ENCODE measurements at places on chromosomes 12 and 14.

DNA sequence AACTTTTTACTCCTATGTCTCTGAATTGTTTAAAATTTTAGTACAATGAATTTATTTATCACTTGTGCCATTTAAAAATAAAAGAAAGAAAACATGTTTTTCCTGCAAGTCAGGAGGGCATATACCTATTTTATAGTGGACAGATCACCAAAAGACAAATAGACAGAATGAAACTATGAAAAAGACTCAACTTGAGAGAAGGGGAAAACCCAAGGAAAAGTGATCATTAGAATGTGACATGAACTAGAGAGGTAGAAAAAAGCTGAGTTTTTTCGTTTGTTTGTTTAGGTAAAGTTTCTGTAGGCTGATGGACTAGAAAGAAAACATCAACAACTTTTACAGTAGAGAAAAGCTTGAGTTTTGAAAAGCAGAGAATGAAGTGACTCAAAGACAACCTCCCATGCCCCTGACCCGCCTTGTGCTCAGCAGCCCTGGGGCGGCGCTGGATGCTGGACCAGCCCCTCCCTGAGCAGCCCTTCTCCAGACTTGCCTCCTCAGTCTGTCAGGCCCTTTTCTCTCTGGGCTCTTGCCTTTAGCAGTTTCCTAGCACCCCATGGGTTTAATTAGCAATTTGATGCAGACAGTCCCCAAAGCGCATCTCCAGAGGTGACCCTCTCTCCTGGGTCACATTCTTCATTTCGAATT is 95.1 kb upstream of the ARID2 start:
- no peak for DNase-seq

GRCh38 chr14:57851354-57851753 is 14.5 kb downstream of the SLC35F4 start:
- DNase-seq, result no peak

DNA sequence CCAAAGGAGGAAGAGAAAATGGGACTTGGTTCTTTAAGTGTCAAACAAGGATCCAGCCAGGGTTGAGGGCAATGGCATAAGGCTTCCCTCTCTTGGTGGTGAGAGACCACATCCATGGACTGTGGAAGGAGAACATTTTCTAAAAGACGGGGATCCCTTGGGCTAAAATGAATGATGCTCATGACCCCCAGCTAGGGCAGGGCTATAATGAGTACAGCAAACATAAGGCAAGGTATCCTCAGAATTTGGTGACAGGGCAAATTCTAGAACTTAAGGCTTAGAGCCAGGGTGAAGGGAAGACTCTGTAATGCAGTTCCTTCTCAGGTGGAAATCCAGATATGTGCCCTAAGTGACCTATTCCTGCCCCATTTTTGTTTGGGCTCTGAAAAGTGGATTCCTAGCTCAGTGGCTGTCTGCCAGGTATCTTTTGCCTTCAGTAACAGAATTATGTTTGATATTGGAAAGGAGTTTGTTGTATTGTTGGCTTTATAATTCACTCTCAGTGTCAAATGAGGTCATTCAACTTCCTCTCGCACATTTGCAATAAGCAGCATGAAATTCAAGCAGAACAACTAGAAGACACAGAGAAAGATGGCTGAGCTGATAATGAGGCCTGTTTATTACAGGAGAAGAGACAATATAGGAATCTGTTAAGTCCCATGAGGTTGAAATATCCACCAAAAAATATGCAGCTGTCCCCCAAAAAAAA is 76.8 kb downstream of the DAD1 start:
- DNase-seq, result no peak

DNA sequence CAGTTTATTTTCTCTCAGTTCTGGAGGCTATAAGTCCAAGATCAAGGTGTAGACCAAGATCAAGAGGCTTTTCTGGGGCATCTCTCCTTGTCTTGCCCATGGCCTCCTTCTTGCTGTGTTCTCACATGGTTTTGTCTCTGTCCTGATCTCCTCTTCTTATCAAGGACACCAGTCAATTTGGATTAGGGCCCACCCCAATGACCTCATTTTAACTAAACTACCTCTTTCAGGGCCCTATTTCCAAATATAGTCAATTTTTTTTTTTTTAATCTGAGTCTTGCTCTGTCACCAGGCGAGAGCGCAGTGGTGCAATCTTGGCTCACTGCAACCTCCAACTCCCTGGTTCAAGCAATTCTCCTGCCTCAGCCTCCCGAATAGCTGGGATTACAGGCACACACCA is 50.8 kb downstream of the TSHR start:
- no peak for DNase-seq

GRCh38 chr14:40414386-40414785 is 982.2 kb upstream of the FBXO33 start:
- DNase-seq, result no peak

GRCh38 chr12:102953221-102953620 is 4.3 kb upstream of the ASCL1 start:
- DNase-seq, result no peak

DNA sequence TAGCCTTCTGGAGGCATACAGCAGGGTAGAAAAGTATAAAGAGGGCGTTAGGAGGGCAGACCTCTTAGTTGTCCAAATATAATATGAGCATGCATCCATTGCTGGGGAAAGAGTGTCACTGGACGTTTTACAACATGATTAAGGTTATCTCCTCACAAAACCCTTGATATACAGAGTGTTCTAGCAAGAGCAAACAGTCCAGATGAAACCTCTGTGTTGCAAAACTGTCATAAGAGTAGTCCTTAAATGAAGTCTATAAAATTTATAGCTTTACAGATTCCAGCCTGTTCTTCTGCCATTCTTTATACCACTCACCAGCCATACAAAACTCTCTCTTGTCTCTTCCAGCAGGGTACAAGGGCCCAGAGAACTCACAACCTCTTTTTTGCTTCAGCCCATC is 21.7 kb downstream of the WBP11 start:
- no peak for DNase-seq

- no peak for DNase-seq
Measured at GRCh38 chr12:1189163-1189562, 198.1 kb downstream of the ERC1 start.

- peak; percentile 71 for DNase-seq
Measured at GRCh38 chr14:55705651-55706364, 125.8 kb downstream of the KTN1 start.

- DNase-seq, result no peak
Measured at GRCh38 chr12:70165450-70165849, 77.8 kb upstream of the CNOT2 start.

GRCh38 chr14:75456997-75457335 is 29.1 kb downstream of the JDP2 start:
- no peak for DNase-seq

DNA sequence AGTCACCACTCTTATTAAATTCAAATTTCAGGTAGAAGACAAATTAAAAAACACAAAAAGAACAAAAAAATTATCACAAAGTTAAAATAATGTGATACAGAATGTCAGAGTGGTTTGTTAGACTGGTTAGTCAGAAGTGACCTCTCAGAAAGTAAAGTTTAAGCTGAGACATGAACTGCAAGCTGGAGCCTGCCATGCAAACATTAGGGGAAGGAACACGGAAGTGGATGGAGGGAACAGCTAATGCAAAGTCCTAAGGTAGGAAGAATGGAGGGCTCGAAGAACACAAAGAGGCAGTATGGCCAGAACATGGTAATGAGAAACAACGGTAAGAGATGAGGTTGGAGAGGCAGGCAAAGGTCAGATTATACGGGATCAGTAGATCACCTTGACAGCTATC is 41.7 kb downstream of the WDHD1 start:
- DNase-seq, result no peak

DNA sequence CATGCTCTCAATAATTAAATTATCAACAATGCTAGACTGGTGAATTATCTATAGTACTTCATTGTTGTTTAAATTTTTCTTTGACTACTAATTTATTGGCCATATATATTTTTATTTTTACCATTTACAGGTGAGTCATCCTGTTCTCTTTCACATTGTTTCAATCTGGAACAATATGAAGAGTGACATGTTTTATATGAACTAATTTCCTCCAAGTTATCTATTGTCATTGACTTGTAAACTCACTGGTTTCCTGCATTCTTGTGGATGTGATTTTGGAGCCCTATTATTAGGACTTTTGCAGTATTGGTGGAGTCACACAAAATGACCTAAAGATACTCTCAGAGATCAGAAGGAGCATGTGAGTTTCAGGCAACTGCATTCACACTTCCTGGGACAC is 297.7 kb downstream of the AEBP2 start:
- no peak for DNase-seq

GRCh38 chr12:92078167-92079053 is 67.2 kb downstream of the BTG1 start:
- DNase-seq, result peak; percentile 53

DNA sequence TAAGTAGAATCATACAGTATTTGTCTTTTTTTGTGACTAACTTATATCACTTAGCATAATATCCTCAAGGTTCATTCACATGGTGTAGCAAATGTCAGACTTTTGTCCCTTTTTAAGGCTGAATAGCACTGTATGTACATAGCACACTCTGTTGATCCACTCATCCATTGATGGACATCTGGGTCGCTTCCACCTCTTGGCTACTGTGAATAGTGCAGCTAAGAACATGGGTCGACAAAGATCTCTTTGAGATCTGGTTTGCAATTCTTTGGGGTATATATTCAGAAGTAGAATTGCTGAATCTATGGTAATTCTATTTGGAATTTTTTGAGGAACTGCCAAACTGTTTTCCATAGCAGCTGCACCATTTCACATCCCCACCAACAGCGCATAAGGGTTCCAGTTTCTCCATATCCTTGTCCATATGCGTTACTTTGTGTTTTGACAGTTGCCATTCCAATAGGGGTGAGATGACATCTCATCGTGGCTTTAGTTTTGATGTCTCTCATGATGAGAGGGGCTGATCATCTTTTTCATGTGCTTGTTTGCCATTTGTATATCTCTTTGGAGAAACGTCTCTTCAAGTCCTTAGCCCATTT is 73.9 kb downstream of the GLRX5 start:
- no peak for DNase-seq

- DNase-seq, result peak; percentile 28
Measured at GRCh38 chr12:43551279-43551970, 578 bp downstream of the ADAMTS20 start.

DNA sequence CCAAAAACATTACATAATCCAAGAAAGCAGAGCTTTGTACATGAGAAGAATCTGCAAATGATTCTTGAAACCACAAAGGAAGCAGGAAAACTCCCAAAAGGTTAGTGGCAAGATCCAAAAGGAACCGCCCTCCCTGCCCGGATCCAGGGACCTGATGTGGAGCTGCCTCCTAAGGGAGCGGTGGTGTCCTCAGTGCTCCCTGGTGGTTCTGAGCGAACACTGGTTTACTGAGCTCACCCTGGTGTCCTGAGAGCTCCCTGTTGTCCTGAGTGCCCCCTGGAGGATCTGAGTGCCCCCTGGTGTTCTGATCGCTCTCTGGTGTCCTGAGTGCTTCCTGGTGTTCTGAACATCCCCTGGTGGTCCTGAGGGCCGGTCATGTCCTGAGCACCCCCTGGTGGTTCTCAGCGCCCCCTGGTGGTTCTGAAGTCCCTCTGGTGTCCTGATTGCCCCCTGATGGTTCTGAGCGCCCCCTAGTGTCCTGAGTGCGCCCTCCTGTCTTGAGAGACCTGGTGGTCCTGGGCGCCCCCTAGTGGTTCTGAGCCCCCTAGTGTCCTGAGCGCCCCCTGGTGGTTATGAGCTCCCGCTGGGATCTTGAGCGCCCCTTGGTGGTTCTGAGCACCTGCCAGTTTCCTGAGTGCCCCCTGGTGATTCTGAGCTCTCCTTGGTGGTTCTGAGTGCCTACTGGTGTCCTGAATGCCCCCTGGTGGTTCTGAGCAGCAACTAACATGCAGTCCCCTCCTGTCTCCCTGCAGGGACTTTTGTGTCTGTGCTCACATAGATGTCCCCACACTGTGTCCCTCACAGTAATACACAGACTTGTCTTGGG is 891.1 kb downstream of the TMEM121 start:
- DNase-seq, result peak; percentile 8

GRCh38 chr14:67653651-67654280 is 20.7 kb downstream of the VTI1B start:
- DNase-seq, result no peak

- peak; percentile 43 for DNase-seq
Measured at GRCh38 chr12:7068240-7068993, 7.9 kb downstream of the C1S start.

- DNase-seq, result peak; percentile 82
Measured at GRCh38 chr12:6200256-6201212, at the start of gene CD9. Gene CD9, plus strand, starts transcription at chr12:6200400. Its CDS starts 100 bp downstream, at chr12:6200500.

- DNase-seq, result no peak
Measured at GRCh38 chr12:96039516-96039915, 4.1 kb upstream of the LTA4H start.

DNA sequence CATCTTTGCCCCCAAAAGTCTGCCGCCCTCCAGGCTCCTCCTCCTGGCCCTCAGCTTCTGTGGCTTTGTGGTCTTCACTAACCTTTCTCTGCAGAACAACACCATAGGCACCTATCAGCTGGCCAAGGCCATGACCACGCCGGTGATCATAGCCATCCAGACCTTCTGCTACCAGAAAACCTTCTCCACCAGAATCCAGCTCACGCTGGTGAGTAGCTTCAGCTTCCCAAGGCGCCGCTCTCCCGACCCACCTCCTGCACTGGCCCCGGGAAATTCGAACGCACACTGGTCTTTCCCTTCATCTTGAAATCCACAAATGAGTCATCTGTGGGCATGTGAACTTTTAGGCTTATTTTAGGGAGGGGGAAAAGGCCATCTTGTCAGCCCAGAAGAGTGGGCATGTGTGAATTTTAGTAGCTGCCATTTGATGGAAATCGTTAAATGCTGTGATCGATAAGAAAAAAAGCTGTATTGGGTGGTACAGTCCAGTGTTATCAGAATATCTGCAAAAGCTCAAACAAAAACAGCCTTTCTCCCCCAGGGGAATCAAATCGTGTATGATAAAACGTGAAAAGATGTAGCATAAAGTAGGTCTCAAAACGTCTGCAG is 700 bp downstream of the SLC35E3 start:
- DNase-seq, result peak; percentile 83

GRCh38 chr12:128909653-128910052 is 56.4 kb downstream of the GLT1D1 start:
- DNase-seq, result peak; percentile 22

GRCh38 chr12:90631591-90632212 is 323.3 kb downstream of the CCER1 start:
- DNase-seq, result no peak

- peak; percentile 72 for DNase-seq
Measured at GRCh38 chr14:94601884-94602391, 10.3 kb upstream of the SERPINA3 start.

GRCh38 chr12:49869816-49870500 is 27.1 kb upstream of the BCDIN3D start:
- no peak for DNase-seq

- no peak for DNase-seq
Measured at GRCh38 chr12:67774983-67775587, 126.5 kb downstream of the DYRK2 start.

- DNase-seq, result peak; percentile 79
Measured at GRCh38 chr14:22819151-22819988, 4.1 kb upstream of the SLC7A7 start.

DNA sequence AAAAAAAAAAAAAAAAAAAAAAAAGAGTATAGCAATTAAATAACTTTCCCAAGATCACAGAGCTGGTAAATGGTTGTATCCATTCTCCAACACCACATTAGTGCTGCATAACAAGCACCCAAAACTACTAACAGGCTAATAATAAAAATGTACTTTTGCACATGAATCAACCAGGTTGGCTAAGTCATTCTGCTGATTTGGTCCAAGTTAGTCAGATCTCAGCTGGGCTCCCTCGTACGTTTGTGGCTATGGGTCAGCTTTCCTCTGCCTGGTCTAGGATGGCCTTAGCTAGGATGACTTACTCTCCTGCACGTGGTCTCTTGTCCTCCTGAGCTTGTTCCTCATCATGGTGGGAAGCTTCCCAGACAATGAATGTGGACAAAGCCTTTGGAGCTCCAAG is 7.9 kb upstream of the PLEKHG6 start:
- no peak for DNase-seq
